ENCODE measurements at places on chromosomes 7 and 10.

GRCh38 chr7:85065888-85066485 is 120.9 kb downstream of the SEMA3D start:
- no peak for DNase-seq

DNA sequence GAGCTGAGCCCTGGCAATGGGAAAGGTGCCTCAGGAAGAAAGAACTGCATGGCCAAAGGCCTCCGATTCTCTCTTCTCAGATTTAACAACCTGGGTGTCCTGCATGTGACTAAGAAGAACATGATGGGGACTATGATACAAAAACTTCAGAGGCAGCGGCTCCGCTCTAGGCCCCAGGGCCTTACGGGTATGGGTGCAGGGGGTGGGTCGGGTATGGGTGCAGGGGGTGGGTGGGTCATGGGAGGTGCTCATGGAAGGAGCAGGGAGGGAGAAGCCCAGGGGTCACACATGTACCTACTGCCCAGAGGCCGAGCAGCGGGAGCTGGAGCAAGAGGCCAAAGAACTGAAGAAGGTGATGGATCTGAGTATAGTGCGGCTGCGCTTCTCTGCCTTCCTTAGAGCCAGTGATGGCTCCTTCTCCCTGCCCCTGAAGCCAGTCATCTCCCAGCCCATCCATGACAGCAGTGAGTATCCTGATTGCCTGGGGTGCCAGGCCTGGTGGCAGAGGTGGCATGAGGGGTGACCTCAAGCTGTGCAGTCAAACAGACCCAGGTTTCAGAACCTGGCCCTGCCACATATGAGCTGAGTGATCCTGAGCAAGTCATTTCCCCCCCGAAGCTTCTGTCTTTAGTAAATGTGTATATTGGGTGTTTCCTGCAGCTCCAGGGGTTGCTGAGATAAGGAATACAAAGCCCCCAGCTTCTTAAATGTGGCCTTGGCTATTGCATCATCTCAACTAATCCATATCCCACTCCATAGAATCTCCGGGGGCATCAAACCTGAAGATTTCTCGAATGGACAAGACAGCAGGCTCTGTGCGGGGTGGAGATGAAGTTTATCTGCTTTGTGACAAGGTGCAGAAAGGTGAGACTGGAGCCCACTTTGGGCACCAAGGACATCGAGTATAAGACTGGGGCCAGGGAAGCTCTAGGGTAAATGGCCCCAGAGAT is 2.0 kb downstream of the NFKB2 start:
- DNase-seq = no peak

- no peak for DNase-seq
These were observed 118.6 kb downstream of the PON1 start for GRCh38 chr7:95205665-95206225.

GRCh38 chr7:133629701-133630100 is 376.8 kb downstream of the EXOC4 start:
- no peak for DNase-seq

DNA sequence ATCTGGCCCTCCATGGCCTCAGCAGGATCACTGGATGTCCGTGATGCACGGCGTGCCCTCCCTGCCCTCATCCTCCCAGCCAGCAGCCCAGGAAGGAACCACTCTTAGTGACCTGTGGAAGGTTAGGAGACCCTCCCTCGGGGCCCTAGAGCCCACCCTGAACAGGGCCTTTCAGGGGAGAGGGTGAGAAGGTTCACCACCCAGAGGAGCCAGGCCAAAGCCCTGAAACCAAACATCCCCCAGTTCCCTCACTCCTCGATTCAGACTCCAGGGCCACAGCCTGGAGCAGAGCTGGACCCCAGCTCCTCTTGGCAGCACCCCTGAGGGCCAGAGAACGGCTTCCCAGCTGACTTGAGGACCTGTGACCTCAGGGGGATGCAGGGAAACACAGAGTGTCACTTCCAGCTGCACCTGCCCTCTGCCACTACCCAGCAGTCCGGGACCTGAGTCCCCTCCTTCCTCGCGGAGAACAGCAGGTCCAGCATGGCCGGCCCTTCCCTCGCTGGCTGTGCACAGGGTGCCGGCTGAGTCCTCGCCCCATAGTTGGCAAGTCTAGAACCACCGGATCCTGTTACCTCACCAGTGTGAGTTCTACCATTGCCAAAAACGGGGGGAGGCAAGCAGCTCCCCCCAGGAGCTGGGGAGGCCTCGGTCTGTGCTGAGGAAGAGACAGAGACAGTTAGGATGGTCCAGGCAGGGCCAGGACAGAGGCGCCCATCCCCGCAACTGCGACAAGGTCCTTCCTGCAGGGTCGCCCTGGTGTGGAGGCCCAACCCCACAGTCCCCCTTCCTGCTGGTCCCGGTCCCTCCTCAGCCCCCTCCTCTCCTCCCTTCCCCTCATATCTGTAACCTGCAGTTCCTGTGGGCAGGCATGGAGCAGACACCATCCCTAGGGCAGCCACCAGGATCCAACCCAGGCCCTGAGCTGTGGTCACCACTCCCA is 158.6 kb downstream of the NRF1 start:
- no peak for DNase-seq

- no peak for DNase-seq
These were observed 805 bp downstream of the ZNF736 start for GRCh38 chr7:64314566-64314965.

GRCh38 chr7:30915005-30915601 is 3.5 kb downstream of the AQP1 start:
- no peak for DNase-seq

- no peak for DNase-seq
These were observed 235.2 kb upstream of the HGF start for GRCh38 chr7:82005056-82005455.

DNA sequence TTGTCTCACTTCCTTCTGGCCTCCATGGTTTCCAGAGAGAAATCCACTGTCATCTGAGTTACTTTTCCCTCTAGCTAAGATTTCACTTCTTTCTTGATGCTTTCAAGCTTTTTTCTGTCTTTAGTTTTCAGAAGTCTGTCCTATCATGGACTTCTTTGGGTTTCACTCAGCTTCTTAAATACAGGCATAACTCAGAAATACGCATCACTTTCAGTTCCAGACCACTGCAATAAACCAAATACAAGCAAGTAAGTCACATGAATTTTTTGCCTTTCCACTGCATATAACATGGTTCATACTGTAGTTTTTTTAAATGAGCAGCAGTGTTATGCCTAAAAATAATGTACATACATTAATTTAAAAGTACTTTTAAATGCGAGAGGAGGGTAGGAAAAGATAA is 48.7 kb downstream of the STK17A start:
- no peak for DNase-seq

DNA sequence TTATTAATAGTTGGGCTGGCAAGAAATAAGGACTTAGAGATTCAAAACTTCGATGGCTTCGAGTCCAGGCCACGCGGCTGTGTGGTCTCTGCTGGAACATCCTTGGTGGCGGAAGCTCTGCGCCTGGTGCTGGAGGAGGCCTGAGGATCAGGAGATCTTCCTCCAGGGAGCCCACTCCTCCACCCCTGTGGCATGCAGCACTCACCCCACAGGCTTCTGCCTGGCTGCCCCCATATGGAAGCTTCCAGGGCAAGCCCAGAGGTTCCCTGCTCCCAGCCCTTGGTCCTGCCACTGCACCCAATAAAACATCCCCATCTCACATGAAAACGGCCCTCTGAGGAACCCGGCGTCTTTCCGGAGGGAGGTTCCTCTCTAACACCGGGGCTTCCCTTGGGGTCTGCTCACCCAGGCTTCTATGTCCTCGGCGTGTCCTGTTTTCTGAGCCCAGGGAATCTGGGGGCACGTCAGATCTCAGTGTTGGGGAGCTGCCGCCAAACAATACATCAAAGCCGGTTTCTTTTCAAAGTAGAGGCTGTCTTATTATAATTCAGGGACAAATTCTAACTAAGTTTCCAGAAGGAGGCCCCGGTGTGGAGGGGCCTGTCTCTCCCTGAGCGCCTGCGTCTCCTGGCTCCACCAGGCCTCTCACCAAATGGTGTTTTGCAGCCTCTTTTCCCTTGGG is 32.4 kb downstream of the CALML3 start:
- no peak for DNase-seq

- no peak for DNase-seq
These were observed 17.1 kb downstream of the ADAM8 start for GRCh38 chr10:133259602-133259989.

- DNase-seq = no peak
These were observed 138.9 kb upstream of the CDK13 start for GRCh38 chr7:39811161-39811614.

GRCh38 chr10:129546106-129546505 is 79.1 kb downstream of the MGMT start:
- no peak for DNase-seq

- no peak for DNase-seq
These were observed 270.0 kb upstream of the PPP2R2D start for GRCh38 chr10:131630772-131631258.

- no peak for DNase-seq
These were observed 77.4 kb upstream of the PRR15 start for GRCh38 chr7:29486191-29486700.

- DNase-seq = no peak
These were observed 26.2 kb upstream of the RASGEF1A start for GRCh38 chr10:43292755-43293676.

- no peak for DNase-seq
These were observed 227.8 kb downstream of the CELF2 start for GRCh38 chr10:11245510-11245909.

- no peak for DNase-seq
These were observed 16.5 kb downstream of the AIFM2 start for GRCh38 chr10:70115948-70116682.

DNA sequence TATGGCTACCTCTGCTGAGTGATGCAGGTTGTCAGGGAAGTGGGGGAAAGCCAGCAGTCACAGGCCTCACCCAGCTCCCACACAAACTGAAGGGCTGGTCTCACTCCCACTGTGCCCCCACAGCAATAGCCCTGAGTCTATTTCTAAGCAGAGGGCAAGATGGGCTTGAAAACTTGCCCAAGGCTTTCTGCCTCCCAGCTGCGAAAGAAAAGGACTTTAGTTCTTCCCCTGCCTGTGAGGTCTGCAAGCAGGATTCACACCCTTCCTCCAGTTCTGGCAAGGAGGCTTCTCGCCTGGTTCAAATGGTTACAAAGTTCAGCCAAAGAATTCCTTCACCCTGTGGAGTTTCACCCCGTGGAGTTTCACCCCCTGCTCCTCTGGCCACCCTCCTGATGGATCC is 63.3 kb upstream of the PRLHR start:
- DNase-seq = no peak

- no peak for DNase-seq
These were observed 11.9 kb downstream of the TMEM120A start for GRCh38 chr7:75982306-75983064.

DNA sequence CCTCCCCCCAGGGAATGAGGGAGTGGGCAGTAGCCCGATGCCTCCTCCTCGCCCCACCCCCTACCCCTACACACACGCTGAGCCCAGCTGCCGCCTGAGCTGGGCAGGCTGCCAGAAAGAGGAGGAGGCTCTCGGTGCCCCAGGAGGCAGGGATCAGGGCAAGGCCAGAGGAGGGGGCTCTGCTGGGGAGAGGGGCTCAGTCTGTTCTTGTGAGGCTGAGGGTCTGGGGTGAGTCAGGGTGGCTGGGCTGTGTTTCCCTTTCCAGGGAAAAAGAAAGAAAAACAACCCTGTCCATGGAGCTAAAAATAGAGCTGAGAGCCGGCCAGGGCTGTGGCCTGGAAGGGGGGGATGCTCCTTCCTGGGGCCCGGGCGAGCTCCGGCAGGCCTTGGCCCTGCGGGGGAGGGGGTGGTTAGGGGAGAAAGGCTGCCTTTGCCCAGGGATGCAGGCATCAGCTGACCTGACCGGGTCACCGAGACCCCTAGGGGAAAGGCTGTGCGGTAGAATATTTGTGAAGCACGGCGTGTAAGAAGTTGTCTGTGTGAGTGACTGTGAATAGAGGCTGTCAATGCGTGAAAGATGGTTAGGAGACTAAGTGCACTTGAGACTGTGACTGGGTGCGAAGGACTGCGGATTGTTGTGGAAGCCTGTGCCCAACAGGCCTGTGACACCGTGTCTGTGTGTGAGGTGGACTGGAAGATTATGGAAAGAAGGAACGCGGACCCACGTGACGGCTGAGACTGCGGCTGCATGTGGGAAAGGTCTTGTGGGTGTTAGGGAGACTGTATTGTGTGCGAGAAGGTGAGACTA is 1.2 kb upstream of the LZTS2 start:
- DNase-seq = no peak

GRCh38 chr7:2272031-2272430 is 30.0 kb downstream of the NUDT1 start:
- no peak for DNase-seq

- DNase-seq = peak; percentile 79
These were observed 494 bp upstream of the BMPR1A start for GRCh38 chr10:86755740-86756510.

DNA sequence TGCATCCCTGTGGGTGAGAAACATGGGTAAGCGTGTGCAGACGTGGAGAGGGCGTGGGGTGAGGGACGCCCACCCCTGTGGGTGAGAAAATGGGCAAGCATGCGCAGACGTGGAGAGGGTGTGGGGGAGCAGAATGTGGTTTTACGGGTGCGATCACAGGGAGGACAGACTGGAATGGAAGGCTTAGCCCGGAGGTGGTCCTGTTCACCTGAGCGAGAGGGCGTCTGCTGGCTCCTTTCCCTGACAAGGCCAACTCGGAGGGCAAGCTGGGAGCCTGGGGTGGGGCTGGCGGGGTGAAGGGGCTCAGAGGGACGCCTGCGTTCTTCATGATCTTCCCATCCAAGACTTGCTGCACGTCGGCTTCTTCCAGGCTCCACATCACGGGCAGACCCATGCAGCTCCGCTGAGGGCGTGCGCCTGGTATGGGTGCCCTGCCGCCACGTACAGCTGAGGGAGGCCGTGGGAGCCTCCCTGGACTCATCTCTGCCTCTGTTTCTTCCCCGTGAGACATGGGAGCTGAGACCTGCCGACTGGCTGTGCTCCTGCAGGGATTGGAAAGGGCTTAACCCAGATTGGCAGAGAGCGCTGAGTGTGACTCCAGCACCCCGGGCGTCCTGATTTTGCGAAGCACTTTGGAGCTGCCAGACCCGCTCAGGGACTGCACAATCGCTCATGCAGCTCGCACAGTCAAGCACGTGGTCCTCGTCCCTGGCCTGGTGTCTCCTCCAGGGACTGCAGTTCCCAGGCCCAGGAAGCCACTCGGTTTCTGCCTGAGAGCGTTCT is 74.3 kb upstream of the SHH start:
- no peak for DNase-seq

DNA sequence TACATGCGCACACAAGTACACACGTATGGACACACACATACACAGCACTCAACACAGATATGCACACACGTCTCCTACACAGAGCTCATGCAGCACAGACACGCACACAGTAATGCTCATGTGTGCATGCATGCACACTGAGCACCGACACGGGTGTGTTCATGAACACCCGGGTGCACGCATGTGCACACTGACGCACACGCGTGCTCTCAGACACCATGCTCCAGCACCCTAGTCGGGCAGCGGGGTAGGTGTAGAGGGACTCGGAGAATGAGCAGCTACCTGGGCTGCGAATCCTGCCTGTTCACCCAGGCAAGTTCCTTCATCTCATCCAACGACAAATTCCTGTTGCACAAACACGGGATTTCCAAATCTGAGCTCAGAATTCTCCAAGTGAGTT is 184.7 kb downstream of the MAD1L1 start:
- DNase-seq = no peak

- DNase-seq = no peak
These were observed 972 bp upstream of the CXCL12 start for GRCh38 chr10:44385696-44386441.

GRCh38 chr10:67045404-67045803 is 119.6 kb downstream of the LRRTM3 start:
- no peak for DNase-seq
